NCI-H510A treated with DMSO at 0.1 percent for 48 hours (cell line): ENCODE measurements at places on chromosomes 7 and 10.

DNA sequence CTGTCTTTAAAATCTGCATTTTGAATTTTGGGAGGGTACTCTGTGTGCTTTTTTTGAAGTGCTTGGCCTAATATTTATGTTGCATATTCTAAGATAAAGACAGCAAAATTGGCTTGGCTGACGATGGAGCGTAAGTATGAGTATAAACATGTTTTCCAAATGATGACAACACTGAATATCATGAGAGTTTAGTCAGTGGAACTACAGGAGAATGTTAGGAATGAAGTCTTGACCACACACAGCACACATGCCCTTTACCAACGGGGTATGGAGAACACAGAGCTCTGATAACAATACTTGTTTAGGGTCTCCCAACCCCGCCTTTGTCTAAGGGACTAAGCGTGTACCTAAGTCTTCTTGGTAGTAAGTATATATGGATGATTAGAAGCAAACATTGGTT is 253.9 kb upstream of the FZD8 start:
- no peak for DNase-seq

DNA sequence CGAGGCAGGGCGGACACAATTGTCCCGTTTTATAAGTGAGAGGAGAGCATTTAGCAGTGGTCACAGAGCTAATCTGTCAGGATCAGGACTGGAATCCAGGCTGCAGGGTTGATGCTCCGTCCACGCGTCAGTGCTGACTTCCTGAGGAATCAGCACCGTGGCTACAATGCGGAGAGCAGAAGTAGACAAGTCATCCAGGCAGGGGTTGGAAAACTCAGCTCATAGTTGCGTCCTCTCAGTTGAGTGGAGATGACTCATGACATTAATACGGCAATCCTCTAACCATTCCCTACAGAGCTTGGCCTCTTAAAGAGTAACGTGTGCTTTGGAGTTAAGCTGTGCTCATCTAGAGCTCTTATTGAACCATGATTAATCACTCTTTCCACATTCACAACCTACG is 17.1 kb upstream of the HTR5A start:
- DNase-seq = no peak

DNA sequence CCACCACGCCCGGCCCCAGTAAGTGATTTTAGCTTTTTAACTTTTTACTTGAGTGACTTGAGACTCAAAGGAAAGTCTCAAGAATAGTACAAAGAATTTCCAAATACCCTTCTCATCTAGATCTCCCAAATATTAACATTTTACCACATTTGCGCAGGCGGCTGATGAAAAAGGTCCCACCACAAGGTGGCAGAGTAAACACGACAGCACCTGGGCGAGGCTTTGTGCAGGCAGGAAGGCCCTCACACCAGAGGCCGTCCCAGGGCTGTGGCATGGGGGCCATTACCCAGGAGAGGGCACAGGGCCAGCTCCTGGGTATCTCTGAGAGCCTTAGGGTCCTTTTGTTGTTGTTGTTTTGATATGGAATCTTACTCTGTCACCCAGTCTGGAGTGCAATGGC is 50.0 kb upstream of the WIPI2 start:
- DNase-seq = peak; percentile 0

DNA sequence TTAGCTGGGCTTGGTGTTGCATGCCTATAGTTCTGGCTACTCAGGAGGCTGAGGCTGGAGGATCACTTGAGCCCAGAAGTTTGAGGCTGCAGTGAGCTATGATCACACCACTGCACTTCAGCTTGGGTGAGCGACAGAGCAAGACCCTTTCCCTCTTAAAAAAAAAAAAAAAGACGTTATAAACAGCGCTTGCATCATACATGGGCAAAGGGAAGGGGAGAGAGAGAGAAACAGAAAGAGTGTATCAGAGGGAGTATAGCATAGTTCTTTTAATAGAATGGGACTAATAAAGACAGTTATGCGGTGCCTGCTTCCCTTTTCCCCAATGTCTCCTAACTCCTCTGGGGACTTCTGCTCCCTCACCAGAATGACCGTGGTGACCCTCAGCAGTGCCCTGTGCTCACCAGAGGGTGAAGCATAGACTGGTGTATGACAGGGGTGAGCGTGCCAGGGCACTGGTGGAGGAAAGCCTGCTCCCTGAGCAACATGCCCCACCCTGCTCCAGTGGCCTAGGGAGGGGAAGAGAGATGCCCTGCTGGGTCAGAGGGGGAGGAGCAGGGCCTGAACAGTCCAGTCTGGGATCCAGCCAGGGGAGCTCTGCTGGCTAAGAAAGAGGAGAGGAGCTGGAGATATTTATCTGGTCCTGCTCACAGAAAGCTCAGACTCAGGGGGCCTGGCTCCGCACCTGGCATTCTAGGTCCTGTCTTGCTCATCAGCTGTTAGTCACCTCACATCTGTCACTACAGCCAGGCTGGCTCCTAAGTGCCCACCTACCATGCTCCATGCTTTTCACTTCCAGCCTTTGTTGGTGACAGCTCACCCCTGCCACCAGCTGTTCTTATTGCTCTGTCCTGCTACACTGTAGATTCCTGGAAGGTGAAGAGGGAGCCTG is 2.2 kb downstream of the PDZD7 start:
- DNase-seq = no peak

DNA sequence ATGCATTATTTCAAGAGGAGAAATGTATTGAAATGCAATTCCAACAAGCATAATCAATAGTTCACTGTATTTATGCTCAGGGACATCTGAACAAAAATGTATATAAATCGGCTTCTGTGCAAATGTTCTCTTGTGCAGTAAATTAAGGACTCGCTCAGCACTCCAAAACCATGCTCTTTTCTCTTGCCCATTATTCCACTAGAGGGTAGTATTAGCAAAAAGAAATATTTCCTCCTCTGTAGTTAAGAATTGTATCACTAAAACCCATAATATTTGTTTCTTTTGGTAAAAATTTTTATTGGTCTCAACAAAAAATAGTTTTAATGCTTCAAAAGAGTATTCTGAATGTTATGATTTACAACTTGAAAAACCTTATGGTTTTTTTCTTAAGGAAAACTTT is 803.1 kb downstream of the PCDH15 start:
- DNase-seq = no peak

GRCh38 chr7:148222721-148223120 is 367.8 kb upstream of the C7orf33 start:
- DNase-seq = no peak

DNA sequence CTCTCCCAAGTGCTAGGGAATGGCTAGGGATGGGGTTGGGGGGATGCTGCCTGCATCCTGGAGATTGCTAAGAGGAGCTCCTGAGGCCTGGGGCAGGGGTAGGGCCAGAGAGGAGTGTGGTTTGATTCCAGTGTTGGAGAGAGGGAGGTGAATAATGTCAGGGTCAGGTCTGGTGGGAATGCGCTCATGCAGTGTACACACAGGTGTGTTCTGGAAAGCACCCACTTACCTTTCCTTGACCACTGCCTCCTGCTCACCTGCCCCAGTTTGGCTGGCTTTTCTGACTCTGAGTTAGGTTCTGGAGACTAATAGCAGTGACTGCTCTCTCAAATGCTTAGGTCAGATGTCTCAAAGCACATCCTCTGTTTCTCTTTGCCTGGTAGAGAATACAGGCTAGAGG is 135.4 kb upstream of the BMPER start:
- no peak for DNase-seq

GRCh38 chr7:27239387-27240014 is 3.1 kb upstream of the EVX1 start:
- DNase-seq = no peak

GRCh38 chr10:31687663-31688482 is 240.8 kb downstream of the ARHGAP12 start:
- DNase-seq = no peak

GRCh38 chr7:111820621-111821020 is 258.3 kb upstream of the IMMP2L start:
- no peak for DNase-seq

DNA sequence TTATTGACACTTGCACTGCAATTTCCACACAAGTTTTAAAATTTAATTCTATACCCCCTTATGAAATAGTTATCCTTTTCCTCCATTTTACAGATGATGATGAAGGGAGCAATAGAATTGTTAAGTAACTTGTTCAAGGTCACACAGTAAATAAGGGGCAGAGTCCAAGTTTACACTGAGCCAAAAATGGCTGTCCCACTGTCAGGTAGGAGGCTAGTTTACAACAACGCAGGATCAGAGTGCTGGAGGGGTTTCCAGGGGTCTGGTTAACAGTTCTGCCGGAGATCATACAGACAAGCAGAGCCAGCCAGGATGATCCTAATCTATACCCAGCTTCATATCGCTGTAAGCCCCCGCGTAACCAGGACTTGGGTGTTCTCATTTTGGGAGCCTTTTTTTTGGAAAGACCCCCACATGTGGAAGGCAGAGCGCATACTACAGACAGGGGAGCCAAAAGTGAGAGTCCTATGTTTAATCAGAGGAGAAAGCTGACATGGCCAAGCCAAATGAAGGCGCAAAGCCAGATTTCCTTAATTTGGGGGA is 524 bp upstream of the UNC5B start:
- DNase-seq = no peak

DNA sequence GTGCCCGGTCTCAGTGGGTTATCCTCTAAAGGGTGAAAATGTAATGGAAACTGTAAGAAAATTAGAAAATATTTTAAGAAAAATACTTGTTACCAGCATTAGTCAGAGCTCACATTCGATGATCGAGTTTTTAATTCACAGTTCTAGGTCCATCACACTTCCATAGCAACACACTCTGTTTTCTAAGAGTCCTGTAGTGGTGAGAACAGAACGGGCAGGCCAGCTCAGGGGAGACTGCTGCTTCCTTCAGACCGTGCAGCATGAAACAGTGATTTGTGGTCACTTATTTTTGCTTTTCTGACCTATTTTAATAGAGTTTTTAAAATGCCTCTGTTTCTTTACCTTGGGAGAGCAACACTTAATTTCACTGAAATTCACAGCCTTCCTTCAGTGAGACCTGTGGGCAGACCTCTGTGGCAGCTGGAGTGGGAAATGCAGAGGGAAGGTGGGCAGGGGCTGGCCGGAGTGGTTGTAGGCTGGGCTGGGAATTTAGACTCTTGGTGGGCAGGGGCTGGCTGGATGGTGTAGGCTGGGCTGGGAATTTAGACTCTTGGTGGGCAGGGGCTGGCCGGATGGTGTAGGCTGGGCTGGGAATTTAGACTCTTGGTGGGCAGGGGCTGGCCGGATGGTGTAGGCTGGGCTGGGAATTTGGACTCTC is 1.5 kb downstream of the SUN1 start:
- DNase-seq = no peak

DNA sequence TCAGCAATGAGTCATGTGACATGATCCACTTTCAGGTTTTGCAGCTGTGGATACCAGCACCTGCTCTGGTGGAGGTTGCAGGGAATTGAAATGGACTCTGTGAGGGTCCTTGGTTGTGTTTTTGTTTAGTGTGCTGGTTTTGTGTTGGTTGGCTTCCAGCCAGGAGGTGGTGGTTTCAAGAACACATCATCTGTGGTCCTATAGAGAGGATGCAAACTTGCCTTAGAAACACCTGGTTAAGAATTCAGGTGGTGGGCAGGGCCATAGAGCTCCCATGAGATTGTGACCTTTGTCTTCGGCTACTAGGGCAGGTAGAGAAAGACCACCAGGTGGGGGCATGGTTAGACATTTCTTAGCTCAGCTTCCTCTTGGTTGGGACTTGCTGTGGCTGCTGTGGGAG is 59.2 kb upstream of the CYP2C9 start:
- DNase-seq = no peak

DNA sequence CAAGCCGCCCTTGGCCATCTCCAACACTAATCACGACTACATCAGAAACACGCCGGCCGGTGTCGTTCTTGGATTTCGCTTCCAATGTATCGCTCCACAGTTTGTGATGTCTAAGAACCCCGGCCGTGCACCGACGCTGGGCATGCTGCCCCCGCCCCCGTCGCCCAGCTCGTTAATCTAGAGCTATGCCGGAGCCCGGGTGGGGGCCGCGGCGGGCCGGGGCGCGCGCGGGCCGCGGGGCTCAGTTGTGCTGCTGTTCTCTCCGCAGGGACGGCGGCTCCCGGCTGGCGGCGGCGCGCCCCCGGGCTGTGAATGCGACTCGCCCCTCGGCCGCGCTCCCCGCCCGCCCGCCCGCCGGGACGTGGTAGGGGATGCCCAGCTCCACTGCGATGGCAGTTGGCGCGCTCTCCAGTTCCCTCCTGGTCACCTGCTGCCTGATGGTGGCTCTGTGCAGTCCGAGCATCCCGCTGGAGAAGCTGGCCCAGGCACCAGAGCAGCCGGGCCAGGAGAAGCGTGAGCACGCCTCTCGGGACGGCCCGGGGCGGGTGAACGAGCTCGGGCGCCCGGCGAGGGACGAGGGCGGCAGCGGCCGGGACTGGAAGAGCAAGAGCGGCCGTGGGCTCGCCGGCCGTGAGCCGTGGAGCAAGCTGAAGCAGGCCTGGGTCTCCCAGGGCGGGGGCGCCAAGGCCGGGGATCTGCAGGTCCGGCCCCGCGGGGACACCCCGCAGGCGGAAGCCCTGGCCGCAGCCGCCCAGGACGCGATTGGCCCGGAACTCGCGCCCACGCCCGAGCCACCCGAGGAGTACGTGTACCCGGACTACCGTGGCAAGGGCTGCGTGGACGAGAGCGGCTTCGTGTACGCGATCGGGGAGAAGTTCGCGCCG is 1.9 kb downstream of the VWC2 start:
- DNase-seq = no peak

DNA sequence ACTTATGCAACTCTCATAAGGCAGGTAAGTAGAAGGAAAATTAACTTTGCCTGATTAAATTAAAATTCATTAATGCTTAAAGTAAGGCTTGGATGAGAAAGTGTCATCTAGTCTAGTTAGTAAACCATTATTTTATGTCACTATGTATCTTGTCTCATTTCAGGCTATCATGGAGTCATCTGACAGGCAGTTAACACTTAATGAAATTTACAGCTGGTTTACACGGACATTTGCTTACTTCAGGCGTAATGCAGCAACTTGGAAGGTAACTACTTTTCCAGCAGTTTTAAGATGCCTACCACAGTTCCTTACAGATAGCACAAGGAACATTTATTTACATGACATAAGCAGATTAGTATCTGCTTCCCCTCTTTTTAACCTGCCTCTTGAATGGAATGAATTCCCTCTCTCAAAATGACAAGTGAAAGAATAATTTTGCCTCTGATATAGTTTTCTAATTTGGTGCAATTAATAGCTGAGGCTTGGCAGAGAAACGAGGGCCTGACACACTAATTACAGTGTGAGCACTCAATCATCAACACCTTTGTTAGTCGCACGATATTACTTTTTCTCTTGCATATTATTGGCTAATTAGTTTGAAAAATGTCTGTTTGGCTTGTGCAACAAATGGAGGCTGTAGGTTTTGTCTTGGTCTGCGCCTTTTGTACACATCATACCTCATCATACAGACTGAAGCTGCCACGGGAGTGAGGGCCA is 245.0 kb downstream of the FOXP2 start:
- DNase-seq = peak; percentile 56

DNA sequence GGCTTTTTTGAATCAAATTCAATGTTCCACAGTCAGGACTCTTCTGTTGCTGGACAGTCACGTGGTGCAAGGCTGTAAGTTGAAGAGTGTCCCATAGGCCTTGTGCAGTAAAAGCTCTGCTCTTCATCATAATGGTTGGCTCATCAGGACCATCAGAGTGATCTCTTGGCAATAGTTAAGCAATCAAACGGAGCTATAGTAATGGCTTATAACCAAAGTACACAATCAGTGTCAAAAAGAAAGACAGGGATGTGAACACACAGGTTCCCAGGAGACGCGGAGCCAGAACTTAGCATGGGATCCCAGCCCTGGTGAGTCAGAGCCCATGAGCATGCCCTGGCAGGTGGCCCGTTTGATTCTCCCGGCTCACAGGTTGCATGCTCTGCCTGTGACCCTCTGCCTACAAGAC is 10.8 kb upstream of the GPNMB start:
- no peak for DNase-seq

GRCh38 chr7:1238931-1239802 is 6.5 kb downstream of the UNCX start:
- no peak for DNase-seq

- DNase-seq = no peak
Measured at GRCh38 chr7:51024867-51025266, 242.2 kb upstream of the GRB10 start.
